ENCODE measurements at places on chromosomes 1 and 21.

GRCh38 chr1:93758842-93759515, 77.3 kb upstream of the BCAR3 start:
- DNase-seq, result no peak

- DNase-seq, result no peak
Measured at GRCh38 chr1:38918568-38918967, 23.1 kb downstream of the RHBDL2 start.

DNA sequence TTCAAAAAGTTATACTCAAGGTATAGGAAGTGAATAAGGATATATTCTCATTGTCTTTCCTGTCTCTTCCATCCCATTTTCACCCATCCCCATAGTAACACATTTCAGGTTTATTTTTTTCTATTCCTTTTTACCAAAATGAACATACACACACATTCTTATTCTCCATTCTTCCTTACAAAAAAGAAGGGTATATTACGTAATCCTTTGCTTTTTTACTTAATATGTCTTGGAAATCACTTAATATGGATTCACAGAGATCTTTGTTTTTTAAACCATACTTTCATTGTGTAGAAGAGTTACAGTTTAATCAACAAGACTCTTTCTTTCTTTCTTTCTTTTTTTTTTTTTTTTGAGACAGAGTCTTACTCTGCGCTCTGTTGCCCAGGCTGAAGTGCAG, 128.2 kb upstream of the BMP8A start:
- DNase-seq, result no peak

DNA sequence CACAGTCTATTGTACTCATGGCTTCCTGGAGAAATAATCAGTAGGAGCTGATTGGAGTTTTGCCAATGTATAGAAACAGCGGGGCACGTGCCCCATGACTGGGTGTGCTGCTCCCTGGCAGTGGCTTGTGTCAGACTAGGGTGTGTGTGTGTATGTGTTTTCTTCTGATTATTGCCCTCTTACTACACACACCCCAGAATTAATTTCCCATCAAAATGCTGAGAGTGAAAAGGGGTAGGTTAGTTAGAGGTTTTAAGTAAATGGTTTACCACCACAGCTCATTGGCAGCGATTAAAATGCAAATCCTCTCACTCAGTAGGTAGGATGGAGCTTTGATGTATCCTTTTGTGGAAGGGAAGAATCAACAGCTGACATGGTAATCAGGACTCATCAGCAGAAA, 29.9 kb downstream of the HHAT start:
- no peak for DNase-seq

- DNase-seq, result no peak
Measured at GRCh38 chr1:237756304-237756967, 134.3 kb downstream of the ZP4 start.

DNA sequence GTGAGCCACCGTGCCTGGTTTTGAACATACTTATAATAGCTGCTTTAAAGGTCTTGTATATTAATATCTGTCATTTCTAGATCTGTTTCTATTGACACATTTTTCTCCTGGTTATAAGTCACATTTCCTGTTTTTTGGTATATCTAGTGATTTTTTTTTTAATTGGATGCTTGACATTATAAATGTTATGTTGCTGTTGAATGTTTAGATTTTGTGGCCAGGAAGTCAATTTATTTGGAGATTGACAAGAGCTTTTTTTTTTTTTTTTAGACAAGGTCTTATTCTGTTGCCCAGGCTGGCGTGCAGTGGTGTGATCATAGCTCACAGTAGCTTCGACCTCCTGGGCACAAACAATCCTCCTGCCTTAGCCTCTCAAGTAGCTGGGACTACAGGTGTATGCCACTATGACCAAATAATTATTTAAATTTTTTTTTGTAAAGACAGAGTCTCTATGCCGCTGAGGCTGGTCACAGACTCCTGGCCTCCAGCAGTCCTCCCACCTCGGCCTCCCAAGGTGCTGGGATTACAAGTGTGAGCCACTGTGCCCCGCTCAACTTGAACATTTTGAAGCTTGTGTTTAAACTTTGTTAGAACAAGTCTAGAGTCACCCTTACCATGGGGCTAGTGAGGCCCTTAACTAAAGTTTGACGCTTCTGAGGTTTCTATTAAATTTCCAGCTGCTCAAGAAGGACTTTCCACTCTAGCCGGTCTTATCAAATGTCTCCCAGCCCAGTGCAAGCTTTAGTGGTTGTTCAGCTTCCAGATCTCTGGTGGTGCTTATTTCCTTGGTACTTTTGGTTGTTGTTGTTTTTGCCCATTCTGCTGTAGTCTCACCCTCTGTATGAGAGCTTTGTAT, 8.6 kb upstream of the CHI3L2 start:
- no peak for DNase-seq

GRCh38 chr21:17002594-17003257, 510.1 kb upstream of the CXADR start:
- no peak for DNase-seq

- DNase-seq, result no peak
Measured at GRCh38 chr1:64522740-64523139, 52.8 kb downstream of the CACHD1 start.

GRCh38 chr1:89279011-89279466, 6.4 kb upstream of the GBP5 start:
- no peak for DNase-seq

DNA sequence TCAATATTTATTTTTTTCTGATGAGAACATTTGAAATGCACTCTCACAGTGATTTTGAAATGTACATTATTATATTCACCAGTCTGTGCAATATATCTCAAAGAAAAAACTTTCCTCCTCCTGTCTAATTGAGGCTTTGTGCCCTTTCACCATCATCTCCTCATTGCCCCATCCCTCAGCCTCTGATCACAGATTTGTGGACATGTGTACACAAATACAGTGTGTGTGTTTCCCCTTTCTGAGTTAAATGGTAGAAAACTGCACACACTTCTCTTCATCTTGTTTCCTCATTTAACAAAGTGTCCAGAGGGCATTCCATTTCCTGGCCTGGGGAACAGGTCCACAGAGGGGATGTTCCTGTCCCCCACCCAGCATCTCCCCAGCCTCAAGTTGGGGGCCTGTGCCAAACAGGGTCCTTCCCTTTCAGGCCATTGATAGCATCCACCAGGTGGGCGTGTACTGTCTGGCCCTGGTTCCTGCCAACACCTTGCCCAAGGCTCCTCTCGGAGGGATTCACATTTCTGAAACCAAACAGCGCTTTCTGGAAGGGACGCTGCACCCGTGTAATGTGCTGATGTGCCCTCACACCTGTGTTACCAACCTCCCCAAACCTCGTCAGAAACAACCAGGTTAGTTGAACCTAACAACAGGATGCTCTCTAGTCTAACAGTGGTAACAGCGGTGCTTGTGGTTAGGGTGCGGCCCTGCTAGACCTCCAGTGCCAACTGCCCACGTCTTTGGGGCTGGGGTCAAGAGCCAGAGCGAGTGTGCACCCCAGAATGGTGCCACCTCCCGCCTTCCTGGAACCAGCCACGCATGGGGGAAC, 54.6 kb downstream of the S100B start:
- no peak for DNase-seq

DNA sequence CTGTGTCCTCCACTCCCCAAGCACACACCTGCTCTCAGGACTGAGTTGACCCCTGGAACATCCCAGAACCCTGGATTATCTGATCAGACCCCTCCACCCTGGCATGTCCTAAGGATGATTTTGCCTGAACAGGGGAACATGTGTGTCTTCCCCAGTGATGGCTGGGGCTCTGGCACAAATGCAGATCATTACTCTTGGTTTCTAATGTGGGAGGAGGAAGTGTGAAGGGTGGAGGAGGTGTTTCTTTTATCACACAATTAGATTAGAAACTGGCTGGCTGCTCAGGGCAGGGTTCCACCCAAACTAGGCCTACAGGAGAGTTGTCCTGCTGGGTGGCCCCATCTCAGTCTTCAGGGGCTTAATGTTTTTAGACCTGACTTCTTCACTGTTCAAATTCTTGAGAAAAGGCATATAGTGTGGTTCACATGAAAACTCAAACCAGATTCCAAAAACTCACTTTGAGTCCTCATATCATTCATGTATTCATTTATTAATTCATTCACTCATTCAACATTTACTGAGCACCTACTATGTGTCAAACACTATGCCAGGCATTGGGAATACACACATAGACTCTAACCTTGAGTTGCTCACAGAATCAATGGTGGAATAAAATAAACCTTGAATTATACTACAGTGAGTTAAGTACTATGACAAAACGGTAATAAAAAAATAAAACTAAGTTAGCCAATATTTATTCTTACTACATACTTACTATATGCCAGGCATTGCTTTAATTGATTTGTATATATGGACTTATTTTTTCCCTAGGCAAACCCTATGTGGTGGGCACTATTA, 221.8 kb upstream of the JUN start:
- no peak for DNase-seq

DNA sequence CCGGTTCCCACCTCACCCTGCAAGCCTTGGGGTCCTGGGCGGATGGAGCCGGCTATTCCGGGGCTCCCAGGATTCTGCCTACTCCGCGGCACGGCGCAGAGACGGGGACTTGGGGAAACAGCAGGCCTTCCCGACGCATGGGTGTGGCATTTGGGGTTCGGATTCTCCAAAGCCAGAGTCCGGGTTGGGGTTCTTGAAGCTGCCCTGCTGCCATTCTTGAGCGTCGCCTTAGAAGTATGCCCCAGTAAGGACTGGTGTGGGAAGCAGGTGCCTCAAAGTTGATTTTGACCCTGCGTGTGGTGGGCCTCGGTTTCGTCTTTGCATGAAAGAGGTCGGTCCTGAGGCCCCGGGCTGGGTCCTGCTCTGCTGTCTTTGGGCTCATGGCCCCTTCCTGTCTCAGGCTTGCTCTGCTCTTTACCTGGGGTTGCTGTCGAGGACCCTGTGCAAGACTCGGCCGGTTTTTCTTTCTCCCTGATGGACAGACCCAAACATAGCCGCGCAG, 696 bp downstream of the GUK1 start:
- no peak for DNase-seq

DNA sequence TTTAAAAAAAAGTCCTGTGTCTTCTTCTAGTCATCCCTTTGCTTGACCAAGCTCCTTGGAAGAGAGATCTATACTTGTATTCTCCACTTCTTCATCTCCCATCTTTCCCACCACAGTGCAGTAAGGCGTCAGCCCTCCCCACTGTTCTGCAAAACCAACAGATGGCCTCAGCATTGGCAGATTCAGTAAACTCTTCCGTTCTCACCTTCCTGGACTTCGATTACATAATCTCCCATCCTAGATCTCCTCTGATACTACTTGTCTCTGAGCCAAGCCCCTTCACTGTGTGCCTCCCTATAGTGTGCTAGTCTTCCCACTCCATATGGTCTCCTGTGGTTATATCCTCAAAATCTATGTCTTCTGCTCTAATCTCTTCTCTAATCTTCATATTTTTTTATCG, 1.6 kb upstream of the COLGALT2 start:
- no peak for DNase-seq

DNA sequence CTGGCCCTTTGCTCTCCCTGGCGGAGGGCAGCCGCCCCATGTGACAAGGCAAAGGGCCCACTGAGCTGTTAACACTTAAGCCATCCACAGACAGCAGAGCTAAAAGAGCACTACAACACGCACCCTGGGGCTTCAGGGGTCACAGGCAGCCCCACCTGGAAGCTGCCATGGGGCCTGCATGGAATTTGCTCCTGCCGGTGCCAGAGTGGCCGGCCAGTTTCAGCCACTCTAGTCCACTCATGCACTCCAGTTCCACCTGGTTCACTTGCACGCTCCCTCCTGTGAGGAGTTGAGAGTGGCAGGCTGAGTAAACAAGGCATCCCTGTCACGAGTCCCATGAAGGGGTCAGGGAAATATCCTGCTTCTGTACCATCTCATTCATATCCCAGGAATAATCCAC, 55.3 kb downstream of the RIMS3 start:
- no peak for DNase-seq

GRCh38 chr1:241706257-241706656, 54.2 kb downstream of the WDR64 start:
- no peak for DNase-seq

DNA sequence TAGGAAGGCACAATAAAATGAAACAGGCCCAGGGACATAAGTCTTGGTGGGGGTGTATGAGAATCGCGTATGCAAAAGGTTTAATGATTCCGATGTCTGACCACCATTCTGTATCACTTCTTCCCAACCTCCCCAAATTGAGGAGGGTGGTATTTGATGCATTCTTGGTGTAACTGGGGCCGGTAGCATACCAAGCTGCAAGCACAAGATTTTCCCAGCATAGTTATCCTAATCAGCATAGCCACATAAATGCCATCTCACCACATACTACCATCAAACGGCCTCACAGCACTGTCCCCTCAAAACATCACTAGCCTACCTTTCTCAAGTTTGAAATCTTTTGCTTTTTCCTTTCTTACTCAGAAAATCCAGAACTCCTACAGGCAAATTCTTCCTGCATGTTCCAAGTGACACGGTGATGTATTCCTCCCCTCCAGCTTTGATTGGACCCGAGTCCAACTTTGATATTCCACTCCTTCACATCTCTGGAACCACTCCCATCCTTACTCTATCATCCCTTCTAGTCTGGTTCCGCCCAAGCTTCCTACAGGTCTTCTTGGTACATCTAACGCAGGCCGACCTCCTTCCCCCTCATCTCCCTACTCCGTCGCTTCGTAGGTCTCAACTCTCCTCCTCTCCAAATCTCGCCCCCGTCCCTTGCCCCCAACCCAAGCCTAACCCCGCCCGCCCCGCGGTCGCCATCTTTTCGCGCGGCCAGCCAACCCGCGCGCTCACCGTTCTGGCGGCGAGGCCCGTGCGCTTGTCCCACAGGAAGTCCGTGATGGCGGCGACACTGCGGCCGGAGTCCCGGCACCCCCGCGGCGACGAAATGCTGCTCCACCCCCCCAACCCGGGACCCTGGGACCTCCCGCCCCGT, 600 bp downstream of the CLK2 start:
- no peak for DNase-seq

GRCh38 chr1:70666381-70667140, 255.5 kb downstream of the CTH start:
- no peak for DNase-seq

- no peak for DNase-seq
Measured at GRCh38 chr1:29743264-29743663, 506.9 kb downstream of the PTPRU start.

DNA sequence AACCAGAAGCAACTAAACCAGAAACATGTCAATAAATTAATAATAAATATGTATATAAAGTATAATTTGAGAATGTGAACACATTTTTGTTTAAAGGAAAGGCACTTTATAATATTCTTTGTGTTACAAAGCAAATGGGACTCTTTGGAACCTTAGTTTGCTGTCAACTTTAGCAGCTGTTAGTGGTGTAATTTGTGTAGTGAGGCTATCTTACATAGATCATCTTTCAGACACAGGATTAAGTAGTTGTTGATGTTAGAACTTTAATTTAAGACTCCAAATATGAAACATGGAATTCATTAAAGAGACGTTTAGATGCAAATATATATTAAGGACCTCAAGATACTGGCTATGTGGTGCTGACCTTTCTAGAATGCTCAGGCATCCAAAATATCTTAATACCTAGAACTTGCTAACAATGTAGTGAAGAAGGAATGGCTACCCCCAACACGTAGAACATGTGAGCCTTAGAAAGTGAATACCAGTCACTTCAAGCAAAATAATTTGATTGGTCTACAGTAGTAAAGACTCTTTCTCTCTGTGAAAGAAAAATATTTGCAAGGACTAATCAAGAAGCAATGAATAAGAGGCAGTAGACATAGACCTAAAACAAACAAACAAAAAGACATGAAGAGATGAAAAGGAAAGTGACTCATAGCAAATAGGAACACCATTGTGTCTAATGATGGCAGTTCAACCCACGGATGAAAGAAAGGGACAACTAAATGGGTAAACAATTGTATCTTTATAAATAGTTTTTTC, 811.4 kb downstream of the USP25 start:
- DNase-seq, result no peak

Data from cortex of kidney (tissue), 1 donor.